NCI-H2107 (cell line): ENCODE measurements at places on chromosomes 11 and 22.

GRCh38 chr11:1308743-1309497 is 512 bp downstream of the TOLLIP start:
- DNase-seq: no peak

DNA sequence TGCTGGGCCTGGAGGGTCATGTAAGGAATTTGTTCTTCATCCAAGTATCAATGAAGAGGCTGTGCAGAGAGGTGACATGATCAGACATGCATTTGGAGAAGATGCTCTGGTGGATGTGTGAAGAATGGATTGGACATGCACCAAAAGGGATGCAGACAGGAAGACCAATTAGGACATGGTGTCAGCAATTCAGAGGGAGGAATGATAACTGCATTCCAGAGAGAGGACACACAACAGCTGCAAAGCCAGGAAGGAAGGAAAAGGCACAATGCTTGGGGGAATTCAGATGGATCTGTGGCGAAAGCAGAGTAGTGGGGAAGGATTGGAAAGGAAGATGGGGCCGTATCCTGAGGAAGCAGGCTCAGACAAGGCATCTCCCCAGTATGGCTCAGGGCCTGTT is 5.2 kb upstream of the ARRB1 start:
- DNase-seq: no peak

DNA sequence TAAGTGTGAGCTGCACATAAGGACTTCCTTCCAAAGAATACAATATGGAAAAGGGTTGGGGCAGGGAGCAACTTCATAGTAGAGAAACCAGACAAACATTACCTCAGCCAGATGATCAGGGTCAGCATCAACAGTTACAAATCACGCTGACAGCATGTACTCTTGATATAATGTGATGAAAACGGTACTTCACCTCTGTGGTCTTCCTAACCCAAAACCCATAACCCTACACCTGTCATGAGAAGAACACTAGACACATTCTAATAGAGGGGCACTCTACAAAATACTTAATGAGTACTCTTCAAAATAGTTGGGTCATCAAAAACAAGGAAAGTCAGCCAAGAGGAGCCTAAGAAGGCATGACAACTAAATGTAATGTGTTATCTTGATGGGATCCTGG is 43.9 kb downstream of the RRAS2 start:
- DNase-seq: no peak

GRCh38 chr11:16860617-16861016 is 122.2 kb downstream of the C11orf58 start:
- no peak for DNase-seq

GRCh38 chr11:65417702-65418430 is 4.7 kb upstream of the NEAT1 start:
- no peak for DNase-seq

GRCh38 chr11:7341551-7341950 is 89.8 kb downstream of the SYT9 start:
- no peak for DNase-seq

DNA sequence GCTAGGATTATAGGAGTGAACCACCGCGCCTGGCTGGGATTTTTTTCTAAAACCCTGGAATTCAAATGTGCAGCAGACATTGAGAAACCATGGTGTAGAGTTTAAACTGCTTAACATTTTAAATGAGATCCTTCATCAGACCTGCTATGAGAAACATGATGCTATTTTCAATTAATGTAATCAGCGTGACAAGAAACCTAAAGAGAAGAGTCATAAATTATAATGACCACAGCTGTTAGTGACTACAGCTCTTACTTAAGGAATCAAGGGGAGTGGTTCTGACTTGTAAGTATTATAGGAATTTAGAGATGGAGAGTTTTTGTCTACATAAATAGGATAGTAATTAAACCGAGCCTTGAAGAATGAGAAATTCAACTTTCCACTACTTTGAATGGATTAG is 170.6 kb downstream of the BARX2 start:
- no peak for DNase-seq

DNA sequence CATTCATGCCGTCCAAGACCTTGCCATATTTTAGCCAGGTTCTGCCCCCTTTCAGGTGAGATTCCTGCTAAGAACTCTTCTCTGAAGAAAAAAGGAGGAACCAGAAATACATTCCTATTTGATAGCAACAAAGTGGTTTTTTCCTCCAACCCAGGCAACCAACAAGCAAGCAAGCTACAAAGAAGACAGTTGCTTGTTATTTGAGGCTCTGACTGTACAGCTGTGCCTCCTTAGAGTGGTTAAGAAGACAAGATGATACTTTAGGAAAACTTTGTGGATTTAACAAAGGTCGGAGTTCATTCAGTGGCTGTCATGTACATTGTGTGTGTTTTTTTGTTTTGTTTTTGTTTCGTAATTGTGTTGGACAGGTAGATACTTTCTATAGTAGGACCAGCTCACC is 21.7 kb downstream of the TEAD1 start:
- no peak for DNase-seq

GRCh38 chr11:115497303-115497702 is 6.9 kb downstream of the CADM1 start:
- no peak for DNase-seq

- DNase-seq: no peak
Observed at GRCh38 chr22:43474161-43475101, 62.6 kb downstream of the MPPED1 start.

DNA sequence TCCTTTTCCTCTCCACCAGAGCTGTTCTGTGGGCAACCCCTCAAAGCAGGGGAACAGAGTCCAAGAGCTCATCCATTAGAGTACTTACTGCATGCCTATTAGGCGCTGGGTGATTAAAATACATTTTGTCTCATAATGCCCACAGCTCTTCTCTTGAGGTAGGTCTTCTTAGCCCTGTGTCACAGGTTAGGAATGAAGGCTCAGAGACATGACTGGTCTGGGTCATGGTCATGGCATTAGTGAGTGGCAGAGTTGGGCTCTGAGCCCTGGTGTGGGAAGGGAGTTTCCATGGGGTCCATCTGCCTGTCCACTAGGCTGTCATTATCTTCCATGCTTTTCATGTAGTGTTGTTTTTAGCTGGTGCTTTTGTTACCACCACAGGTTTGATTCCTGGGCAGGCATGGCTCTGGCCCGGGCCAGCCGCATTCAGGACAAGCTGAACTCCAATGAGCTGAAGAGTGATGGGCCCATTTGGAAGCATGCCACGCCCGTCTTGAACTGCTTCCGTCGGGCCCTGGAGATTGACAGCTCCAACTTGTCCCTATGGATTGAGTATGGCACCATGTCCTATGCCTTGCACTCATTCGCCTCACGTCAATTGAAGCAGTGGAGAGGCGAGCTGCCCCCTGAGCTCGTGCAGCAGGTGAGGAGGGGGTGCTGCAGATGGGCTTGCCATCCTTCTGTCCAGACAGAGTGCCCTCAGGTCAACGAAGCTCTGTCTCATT is 76.1 kb downstream of the CABIN1 start:
- no peak for DNase-seq
